Femur (tissue), 1 donor: ENCODE measurements at places on chromosomes 1 and 21.

DNA sequence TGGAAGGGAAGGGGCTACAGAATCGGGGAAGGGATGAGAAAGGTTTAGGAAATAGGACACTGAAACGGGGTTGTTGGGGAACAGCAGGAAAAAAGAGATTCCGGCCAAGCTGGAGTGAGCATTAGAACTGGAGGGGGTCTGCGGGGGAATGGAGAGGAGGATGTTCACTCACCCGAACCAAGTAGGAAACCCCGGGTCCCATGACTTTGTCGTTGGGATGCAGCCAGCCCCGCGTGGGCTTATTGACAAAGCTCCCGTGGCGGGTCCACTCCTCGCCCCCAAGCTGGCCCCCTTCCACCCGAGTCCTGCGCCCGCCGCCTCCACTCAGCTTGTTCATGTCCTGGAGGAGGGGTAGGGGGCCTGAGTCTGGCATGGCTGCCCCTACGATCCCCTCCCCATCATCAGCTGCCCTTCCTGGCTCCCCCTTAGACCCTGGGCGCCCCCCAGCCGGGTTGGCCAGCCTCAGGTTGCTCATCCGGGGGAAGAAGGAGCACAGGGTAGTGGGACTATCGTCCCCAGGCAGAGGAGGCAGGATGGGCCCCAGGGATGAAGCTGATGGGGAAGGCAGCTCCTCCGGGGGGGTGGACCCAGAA, 591 bp downstream of the SHC1 start:
- peak; percentile 57 for DNase-seq

DNA sequence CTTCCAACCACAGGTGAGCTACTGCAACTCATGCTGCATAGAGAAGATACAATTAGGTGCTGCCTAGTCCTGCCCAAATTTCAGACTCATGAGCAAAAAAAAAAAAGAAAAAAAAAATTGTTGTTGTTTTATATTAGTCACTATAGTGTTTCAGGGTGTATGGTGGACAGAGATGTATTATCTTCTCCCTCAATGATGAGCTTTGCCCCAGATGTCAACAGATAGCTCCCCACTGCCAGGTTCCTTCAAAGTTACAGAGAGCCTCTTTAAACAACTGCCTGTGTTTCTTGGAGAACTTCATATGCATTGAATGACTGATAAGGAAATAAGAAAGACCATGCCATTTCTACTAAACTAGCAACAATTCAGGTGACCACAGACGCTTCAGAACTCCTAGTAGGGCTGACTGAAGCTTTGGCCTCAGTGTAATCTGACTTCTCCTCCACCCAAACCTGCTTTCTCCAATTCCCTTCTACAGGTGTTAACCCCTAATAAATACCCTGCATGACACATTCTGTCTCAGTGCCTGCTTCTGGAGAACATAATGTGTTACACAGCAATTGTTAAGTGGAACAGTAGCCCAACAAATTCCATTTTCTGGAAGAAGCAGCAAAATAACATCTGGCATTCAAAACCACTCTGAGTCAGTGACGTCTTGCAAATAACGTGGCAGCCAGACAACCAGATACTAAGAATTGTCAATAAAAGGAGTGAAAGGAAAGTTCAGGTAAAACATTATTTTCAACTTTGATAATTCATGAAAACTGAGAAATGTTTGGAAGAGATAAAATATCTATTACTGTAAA, 147.7 kb downstream of the CDC42BPA start:
- no peak for DNase-seq

GRCh38 chr1:231465051-231465450, 43.0 kb upstream of the EGLN1 start:
- DNase-seq, result no peak

DNA sequence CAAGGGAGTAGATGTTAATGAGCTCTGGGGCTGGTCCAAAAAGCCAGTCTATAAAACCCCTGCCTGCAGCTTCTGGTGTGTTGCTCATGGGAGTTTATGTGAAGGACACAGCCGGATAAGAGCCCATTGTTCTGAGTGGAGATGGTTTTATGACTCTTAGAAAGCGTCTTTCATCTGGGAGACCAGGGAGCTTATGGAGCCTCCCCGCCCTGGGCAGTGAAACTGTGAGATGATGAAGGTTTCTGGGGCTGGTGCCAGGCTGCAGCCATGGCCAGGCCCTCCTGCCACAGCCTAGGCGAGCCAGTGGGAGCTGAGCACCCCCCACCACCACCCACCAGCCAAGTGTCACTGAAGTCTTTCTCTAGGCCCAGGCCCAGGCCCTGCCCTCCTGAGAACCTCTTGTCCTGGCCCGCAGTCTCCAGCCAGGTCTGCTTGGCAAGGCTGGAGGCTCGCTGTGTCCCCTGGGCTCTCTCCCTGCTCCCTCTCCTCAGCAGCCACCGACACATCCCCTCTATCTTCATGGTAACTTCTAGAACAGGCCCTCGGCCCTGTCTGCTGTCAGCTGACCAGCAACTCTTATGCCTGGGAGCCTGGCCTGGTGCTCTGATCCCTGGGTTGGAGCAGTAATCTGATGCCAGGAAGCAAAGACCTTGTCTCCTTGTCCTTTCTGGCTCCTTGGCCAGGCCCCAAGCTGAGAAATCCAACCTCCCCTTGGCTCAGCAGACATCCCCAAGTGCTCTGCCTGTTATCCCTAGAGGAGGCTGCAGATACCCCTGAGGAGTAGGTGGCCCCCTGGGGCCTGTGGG, 7.6 kb upstream of the ARHGEF10L start:
- DNase-seq, result peak; percentile 43

GRCh38 chr1:204660509-204660908, 25.0 kb downstream of the LRRN2 start:
- DNase-seq, result no peak

DNA sequence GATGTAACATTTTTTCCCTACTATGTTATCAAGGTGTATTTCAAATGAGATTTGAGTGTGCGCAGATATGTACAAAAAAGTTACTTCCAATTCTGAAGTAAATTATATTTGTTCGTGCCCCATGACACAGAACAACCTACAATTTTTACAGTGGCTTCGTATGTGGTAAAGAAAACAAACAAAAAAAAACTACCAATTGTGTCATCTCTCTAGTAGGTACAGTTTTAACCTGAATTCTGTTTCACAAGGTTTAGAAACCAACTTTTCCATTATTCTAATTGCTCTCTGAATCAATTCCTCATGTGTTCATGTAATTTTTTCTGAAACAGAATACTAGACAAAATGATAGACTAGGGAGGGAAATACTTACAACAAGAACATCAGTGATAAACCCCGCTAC, 7.4 kb downstream of the SCAF4 start:
- DNase-seq, result no peak

DNA sequence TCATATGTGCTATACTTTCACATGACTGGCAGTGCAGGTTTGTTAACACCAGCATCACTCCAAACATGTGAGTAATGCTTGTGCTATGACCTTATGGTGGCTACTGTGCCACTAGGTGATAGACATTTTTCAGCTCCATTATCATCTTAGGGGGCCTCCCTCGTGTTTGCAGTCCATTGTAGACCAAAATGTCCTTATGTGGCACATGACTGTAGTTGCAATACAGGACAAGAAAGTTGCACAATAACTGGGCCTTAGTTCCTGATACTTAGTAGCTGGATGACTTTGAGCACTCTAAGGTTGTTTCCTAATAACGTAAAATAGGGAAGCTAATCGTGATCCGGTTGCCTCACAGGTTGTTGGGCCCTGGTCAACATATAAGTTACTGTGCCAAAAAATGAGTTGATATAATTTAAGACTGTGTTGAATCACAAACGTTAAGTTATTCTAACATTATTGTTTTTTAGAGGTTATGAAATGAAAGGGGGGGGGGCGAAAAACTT, 511 bp upstream of the SNX27 start:
- peak; percentile 30 for DNase-seq

- peak; percentile 5 for DNase-seq
These were observed 15.1 kb downstream of the PRMT2 start for GRCh38 chr21:46650476-46651098.
